Kidney capillary endothelial cell (primary cell): ENCODE measurements at places on chromosomes 12 and 14.

GRCh38 chr14:96233661-96234060 lies 22.3 kb upstream of the BDKRB1 start:
- no peak for DNase-seq

- no peak for DNase-seq
Observed at GRCh38 chr14:22515929-22516328, 73.1 kb downstream of the DAD1 start.

DNA sequence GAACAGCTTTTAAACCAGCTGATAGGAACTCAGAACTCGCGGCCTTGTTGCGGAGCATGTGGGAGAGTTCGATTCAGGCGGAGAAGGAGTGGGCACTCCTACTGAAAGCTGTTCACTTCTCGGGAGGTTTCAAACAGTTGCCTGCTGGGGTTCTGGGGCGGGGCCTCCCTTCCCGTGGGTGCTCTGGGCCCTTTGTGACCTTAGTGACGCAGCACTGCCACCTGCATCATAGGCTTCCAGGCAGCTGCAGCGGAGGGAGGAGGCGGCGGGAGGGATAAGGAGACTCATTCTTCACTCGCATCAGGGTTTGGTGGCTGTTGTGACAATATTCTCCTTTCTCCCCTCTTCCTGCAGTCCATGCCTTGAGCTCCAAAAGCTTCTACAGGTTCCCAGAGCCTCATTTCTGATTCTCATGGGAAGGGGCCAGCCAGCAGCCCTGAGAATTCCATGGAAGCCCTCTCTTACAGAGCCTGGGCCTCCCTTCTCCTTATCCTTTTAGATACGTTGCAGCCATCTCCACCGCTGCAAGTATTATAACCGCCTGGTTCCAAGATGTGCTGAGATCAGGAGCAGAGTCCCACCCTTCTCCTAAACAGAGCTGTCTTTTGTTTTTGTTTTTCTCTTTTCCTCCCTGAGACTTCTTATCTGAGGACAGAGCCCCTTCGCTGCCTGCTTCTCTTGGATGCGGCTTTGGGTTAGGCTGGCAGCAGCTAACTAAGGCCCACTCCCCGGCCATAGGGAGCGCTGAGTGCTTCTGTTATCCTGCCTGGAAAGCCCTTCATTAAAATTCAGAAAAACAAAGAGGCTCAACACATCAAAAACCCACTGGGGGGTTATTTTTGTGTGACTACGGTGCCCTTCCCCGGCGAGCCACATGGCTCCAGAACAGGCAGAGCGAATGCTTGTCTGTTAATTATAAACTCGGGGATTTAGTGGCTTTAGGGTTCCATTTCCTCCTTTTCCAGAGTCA lies 67.6 kb upstream of the GPATCH2L start:
- no peak for DNase-seq

DNA sequence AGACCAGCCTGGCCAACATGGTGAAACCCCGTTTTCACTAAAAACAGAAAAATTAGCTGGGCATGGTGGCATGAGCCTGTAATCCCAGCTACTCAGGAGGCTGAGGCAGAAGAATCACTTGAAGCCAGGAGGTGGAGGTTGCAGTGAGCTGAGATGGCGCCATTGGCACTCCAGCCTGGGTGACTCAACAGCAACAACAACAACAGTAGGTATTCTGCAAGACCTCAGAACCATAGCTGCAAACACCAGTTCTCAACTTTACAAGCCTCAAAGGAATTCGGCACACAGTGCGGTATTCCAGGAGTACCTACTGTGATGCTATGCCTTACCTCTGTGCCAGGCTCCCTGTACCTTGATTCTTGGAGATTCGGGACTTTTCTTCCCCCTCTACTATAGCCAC lies 15.8 kb downstream of the FOXN3 start:
- DNase-seq: no peak

GRCh38 chr12:79156846-79157463 lies 292.4 kb downstream of the SYT1 start:
- no peak for DNase-seq

DNA sequence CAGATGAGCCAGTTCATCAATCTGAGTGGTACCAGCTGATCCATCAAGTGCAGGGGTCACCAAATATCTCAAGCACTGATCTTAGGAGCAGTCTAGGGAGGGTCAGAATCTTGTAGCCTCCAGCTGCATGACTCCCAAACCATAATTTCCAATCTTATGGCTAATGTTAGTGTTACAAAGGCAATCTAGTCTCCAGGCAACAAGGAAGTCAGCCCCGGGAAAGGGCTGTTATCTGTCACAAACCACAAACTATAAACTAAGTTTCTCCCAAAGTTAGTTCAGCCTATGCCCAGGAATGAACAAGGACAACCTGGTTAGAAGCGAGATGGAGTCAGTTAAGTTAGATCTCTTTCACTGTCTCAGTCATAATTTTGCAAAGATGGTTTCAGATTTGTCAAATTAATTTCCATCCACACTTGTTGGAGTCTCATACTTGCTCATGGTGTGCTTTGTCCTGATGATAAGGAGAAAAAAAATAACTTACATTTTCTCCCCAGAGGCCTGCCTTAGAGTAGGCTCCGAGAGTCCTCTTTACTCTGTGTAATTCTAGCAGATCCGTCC lies 3.9 kb upstream of the ABHD4 start:
- DNase-seq: no peak

GRCh38 chr12:88993651-88994050 lies 358.6 kb downstream of the DUSP6 start:
- DNase-seq: peak; percentile 82

GRCh38 chr14:71166180-71166837 lies 259.1 kb downstream of the PCNX1 start:
- no peak for DNase-seq

DNA sequence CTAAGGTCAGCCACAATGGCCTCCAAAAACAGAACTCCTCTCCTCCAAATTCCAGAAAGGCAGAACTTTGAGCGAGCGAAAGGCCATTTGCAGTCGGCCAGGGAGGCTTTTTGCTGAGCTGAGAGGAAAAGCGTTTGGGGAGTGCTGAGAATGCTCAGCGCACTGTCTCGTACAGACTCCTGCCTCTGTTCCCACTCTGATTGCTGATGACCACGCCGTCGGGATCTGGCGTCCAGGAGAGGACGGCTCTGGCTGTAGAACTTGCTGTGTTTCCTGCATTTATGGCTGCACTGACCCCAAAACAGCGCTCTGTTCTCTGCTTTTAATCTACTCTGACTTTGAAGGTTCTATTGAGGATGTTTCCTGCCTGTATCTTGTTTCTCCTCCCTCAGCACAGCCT lies 82.4 kb upstream of the WSCD2 start:
- peak; percentile 19 for DNase-seq

- DNase-seq: no peak
Observed at GRCh38 chr14:55240526-55241178, 30.6 kb upstream of the FBXO34 start.

- no peak for DNase-seq
Observed at GRCh38 chr12:127690161-127690560, 576.8 kb upstream of the TMEM132C start.

GRCh38 chr12:47281667-47282171 lies 202.0 kb upstream of the AMIGO2 start:
- DNase-seq: no peak

- no peak for DNase-seq
Observed at GRCh38 chr14:61893371-61893940, 131.2 kb downstream of the SNAPC1 start.

DNA sequence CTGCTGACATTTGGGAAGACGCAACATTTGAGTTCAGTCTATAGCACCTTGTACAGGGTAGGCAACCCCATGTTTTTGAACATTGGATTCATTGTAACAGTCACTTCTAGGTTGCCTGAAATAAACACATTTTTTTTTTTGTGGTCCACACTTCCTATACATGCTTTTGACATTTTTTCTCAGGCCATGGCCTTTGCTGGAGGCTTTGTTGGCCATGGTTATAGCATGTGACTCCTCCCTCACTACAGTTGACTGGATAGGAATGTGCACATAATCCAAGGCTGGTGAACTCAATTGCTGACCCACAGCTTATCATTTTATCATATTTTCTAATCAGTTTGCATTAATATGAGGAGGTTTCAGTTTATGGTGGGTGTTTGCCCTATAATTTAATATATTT lies 60.6 kb downstream of the TMEM117 start:
- no peak for DNase-seq

DNA sequence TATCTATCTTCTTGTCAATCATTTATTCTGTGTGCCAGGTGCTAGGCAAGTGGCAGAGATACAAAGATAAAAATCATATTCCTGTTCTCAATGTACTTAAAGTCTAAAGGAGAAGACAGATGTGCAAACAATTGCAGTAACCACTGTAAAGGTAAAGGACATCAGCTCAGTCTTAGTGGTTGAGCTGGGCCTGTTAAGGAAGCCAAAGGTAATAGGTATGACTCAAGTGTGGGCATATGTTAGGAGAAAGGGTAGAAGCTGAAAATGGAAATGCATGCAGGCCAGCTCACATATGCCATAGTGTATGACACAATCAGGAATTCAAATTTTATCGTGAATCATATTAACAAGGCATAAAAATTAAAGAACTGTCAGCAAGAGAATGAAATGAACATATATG lies 49.8 kb downstream of the FAR2 start:
- no peak for DNase-seq

DNA sequence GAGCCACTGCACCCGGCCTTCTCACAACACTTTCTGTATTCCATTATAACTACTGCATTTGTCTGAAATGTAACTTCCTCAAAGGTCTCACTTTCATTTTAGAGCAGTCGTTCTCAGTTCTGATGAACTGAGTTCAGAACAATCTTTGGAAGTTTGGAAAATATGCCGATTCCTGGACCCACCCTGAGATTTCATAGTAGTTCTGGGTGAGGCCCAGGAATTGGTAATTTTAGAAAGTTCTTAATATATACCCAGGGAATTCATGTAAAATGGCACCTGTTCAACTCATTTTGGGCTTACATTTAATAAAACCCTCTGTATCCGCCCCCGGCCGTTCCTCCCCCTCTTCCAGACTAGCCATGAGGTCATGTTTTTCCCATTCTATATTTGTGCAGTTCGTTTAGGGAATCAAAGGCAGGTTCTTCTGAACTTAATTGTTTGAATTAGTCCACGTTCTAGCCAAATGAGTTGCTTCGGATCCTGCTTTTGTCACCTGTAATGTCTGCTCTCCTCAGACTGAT lies 5.9 kb downstream of the GSG1 start:
- DNase-seq: peak; percentile 40

DNA sequence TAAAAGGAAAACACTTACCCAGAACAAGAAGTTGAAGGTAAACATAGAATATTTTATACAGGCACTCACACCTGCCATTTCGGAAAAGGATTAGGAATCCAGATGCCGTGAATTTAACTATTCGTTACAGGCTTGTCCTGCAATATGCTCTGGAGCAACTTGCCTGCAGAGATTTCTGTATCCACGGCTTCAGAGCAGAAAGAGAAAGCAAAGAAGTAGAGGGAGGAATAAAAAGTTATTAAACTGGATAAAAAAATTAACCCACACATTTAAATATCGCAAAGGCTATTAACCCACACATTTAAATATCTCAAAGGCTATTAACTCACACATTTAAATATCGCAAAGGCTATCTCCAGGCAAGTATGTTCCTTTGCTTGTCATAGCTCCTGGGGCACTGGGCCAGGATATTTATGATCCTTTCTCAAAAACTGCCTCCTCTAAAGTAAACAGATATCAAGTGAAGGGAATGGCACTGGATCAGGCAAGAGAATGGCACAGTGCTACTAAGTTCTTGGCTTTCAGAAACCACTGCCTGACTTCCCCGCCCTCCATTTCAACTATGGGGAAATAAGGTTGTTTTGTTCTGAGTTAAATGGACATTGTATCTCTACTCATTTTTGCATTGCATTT lies at the start of gene TSPAN8:
Gene TSPAN8 (minus strand): TSS at position 399 of the 633 bp plus-strand sequence. CDS start 321 bp downstream, at position 78.
- no peak for DNase-seq
